Esophagus squamous epithelium (tissue), 5 donors: ENCODE measurements at places on chromosomes 2 and 18. TPM values are rescaled to one million over a fixed set of nuclear protein-coding genes. Genes with fewer than 3 reads are reported as not detected.
A peak's percentile ranks its signal among the peaks of the same experiment; 100 is the strongest.

GRCh38 chr2:4980995-4981394 lies 711.2 kb upstream of the SOX11 start:
- no peaks in the 10 kb centered on the region for H3K4me1 ChIP-seq
- no peak overlapping the region for H3K27ac ChIP-seq
- no peaks in the 10 kb centered on the region for H3K27me3 ChIP-seq
- H3K36me3 ChIP-seq: no peaks in the 10 kb centered on the region
- DNase-seq: no peak

GRCh38 chr18:50871846-50872245 lies 7.1 kb upstream of the ME2 start:
- no peak overlapping the region for H3K4me3 ChIP-seq
- peaks cover 4% of the 10 kb centered on the region for H3K4me1 ChIP-seq
- DNase-seq: no peak
- H3K36me3 ChIP-seq: no peaks in the 10 kb centered on the region
- H3K27ac ChIP-seq: no peak overlapping the region

DNA sequence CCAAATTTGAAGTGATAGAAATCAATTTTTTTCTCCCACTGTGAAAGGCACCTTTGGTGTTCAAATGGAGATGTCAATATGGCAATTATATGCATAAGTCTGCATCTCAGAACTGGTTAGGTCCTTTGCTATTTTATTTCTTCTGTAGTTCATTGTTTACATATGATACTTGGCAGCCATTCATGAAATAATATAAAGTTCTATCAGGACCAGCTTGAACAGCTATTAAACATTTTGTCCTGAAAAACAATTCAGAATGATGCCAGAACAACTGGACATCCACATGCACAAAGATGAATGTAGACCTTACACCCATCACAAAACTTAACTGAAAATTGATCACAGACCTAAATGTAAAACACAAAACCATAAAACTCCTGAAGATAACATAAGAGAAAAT lies 41.8 kb upstream of the ARHGAP28 start:
- H3K4me3 ChIP-seq: no peak overlapping the region
- DNase-seq: no peak
- H3K36me3 ChIP-seq: no peaks in the 10 kb centered on the region
- no peaks in the 10 kb centered on the region for H3K4me1 ChIP-seq
- no peak overlapping the region for H3K27ac ChIP-seq
- no peaks in the 10 kb centered on the region for H3K27me3 ChIP-seq

DNA sequence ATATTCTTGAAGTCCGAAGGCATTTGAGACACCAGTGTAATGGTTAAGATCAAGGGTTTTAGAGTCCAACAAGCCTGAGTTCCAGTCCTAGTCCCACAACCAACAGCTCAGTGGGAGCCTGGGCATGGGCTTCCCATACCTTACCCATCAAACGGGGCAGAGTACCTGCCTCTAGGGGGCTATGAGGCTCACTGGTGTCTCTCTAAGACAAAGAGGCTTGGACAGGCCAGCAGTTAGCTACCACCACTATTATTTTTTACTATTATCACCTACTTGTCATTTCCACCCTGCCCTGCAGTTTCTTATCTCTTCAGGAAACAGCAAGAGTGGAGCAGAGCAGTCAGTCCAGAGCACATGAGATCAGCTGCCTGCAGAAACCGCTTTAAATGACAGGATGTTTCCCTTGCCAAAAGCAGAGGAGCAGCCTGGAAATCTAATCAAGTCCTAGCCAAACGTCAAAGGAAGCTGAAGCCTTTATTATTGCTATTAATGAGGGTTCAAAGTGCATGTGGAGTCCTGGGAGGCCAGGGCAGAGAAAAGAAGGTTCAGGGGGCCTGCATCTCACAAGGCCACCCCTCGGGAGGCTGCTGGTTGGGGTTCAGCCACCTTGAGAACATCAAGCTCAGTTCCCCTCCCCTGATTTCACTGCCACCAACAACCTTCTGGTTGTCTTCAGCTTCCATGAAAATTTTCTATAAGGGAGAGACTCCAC lies 66.6 kb downstream of the STPG4 start:
- H3K4me3 ChIP-seq: no peak overlapping the region
- H3K36me3 ChIP-seq: no peaks in the 10 kb centered on the region
- DNase-seq: no peak
- H3K4me1 ChIP-seq: peaks cover 44% of the 10 kb centered on the region

GRCh38 chr2:182015334-182016109 lies 29.9 kb downstream of the PPP1R1C start:
- H3K27me3 ChIP-seq: no peaks in the 10 kb centered on the region
- no peaks in the 10 kb centered on the region for H3K4me1 ChIP-seq
- no peak overlapping the region for H3K27ac ChIP-seq
- no peak for DNase-seq
- no peak overlapping the region for H3K4me3 ChIP-seq
- H3K36me3 ChIP-seq: no peaks in the 10 kb centered on the region

GRCh38 chr18:63320975-63321265 lies 1.4 kb upstream of the BCL2 start:
- H3K27ac ChIP-seq: peak overlapping the region; percentile 90
- H3K36me3 ChIP-seq: no peaks in the 10 kb centered on the region
- DNase-seq: peak; percentile 17
- H3K4me3 ChIP-seq: peak overlapping the region; percentile 59

The ABCG5 gene
- total RNA-seq: not detected
